Activated T-helper 2 cell treated with anti-CD3 and anti-CD28 coated beads, Interferon-gamma antibody, Interleukin-2, Interleukin-4, amounts not matched to agents 10 μg/mL and 5 μg/mL and 100 μg/mL, durations not matched to agents 14 hours and 24 hours and 36 hours (primary cell): ENCODE measurements at places on chromosomes 3 and 15. TPM values are rescaled to one million over a fixed set of nuclear protein-coding genes. Genes with fewer than 3 reads are reported as not detected.

DNA sequence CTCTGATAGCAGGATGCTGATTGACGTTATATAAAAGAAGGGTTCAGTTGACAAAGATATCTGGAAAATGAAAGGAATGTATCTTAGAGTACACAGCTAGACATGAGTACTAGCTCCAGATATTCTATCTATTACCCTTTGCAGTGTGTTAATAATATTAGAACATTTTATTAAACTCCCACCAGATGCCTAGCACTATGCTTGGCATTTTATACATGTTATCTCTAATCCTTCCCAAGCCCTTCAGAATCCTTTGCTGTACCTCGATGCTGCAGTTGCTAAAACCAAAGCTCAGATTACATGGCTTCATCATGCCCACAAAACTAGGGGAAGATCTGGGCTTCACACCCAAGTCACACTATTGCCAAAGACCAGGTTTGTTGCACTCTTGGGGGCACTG lies 350.1 kb upstream of the AZI2 start:
- DNase-seq, result no peak

DNA sequence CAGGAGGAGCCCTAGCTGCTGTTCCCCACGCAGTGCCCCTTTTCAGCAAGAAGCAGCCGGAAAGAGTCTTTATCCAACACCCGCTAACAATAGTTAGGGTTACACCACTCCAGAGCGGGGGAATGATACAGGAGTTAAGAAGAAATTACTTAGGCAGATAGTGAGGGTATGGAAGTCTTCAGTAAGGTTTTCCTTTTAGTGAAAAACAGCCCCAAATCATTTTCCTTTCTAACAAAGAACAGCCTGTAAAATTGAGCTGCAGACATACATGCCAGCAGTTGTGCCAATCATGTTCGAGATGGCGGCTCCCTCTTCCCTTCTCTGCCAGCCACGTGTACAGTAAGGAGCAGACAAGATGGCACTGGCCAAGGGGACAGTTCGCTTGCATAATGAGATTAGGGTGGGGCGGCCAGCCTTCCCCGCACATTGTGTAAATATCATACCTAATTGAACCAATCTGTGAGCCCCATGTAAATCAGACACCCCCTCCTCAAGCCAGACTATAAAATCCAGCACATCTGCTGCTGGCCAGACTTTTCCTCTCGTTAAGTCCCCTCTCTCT lies 18.5 kb upstream of the SENP5 start:
- no peak for DNase-seq

- no peak for DNase-seq
Observed at GRCh38 chr3:23189187-23189586, 13.9 kb upstream of the UBE2E2 start.

DNA sequence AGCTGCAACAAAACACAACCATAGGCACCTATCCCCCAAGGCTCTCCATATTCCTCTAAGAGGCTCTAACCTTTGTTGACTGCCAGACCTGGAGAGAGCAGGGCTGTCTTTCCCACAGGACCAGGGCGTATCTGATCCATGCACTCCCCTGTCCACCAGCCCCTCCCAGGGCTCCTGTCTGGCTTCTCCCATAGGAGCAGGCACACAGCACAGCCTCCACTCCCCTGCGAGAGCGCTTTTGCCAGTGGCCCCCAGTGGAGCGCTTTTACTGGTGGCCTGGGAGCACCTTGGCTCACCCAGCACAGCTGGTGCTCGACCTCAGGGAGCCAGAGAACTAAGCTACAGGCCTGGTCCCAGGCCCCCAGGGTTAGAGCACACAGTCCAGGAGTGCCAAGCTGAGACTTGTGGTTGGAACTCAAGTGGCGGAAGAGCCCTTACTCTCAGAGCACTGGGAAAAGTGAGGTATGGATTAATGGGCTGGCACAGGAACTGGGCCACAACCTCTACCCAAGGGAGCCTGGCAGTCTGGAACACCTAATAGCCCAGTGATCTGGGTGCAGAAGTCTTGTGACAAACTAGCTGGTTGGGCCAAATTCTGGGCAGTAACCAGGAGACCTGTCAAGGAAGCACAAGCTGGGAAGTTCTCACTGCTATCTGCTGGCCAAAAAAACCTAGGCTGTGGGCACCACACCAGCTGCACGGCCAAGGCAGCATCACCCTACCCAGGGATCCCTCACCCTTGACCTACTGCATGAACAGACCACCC lies 79.6 kb downstream of the PPP2R3A start:
- DNase-seq, result no peak

GRCh38 chr3:35198857-35199256 lies 440.5 kb upstream of the ARPP21 start:
- no peak for DNase-seq

DNA sequence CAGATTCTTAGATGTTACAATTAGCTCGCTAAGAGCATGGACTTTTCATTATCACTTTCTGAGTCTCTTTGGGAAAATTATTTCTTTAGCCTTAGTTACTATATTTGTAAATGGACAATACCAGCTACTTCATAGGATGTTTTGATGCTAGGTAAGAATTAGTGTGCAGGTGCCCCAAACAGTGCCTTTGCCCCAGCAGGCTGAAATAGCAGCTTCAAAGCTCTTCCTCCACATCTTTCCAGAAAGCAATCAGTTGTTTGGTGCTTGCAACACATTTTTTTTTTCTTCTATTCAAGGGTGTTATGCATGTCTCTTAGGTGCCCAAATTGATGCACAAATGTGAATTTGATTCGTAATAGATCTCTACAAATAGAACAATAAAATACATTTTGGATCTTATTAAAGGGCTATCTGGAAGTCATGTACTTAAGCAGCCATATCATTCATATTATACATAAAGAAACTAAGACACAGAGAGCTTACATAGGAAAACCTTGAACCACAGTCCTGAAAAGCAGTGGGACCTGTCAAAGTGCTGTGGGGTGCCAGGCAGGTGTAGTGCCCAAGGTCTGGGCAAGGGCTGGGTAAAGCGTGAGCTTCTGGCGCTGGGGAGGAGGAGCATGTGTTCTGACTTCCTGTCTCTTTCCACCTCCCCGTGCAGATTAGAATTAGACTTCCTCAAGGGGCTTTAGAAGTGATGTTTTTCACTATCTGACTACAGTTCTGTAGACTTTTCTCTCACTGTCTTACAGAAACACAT lies 62.9 kb downstream of the FNDC3B start:
- no peak for DNase-seq

GRCh38 chr15:35777061-35777460 lies 231.1 kb upstream of the DPH6 start:
- no peak for DNase-seq

DNA sequence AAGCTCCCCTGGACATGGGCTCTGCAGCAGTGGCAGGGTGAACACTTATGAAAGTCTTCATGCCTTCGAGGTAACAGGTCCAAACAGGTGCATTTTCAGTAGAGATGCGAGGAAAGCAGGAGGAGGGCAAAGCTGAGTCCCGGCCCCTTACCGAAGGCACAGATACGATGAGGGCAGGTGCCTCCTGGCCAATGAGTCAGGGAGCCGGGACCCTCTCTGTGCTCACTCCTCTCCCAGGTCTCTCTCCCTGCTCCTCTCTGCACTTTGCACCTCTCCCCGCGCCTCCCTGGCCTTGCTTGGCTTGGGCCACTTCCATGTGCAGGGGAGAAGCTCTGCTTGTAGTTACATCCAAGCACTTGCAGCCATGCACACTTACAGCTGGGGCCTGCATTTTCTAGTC lies 187.1 kb downstream of the ATP10A start:
- DNase-seq, result no peak

- DNase-seq, result no peak
Observed at GRCh38 chr3:81197386-81197785, 564.1 kb downstream of the GBE1 start.

GRCh38 chr3:158563076-158563475 lies 7.9 kb upstream of the MLF1 start:
- DNase-seq, result no peak

- no peak for DNase-seq
Observed at GRCh38 chr3:47573190-47574172, 5.2 kb downstream of the CSPG5 start.

- DNase-seq, result no peak
Observed at GRCh38 chr3:12394569-12395271, 89.6 kb upstream of the TSEN2 start.

NEO1 gene
- 9.8 and 12.5 TPM in 2 replicates for total RNA-seq

RBP2 gene
- not detected in 2 replicates for total RNA-seq

DUOX1 gene
- total RNA-seq, result 0.37 and 0.50 TPM in 2 replicates

SH3BP5 gene
- total RNA-seq, result 14.8 and 15.0 TPM in 2 replicates
